ENCODE measurements at places on chromosomes 2 and 18.
A peak's percentile ranks its signal among the peaks of the same experiment; 100 is the strongest.

- no peak for DNase-seq
Observed at GRCh38 chr2:11976073-11976472, 229.6 kb downstream of the LPIN1 start.

- DNase-seq = peak; percentile 5
Observed at GRCh38 chr2:162233197-162233596, 10.0 kb downstream of the FAP start.

DNA sequence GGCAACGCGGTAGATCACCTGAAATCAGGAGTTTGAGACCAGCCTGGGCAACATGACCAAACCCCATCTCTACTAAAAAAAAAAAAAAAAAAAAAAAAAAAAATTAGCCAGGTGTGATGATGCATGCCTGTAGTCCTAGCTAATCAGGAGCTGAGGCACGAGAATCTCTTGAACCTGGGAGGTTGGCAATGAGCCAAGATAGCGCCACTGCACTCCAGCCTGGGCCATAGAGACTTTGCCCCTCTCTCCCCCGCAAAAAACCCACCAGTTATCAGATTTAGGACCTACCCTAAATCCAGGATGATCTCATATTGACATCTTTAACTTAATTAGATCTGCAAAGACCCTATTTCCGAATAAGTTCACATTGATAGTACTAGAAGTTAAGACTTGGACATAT, 29.2 kb upstream of the LDAH start:
- DNase-seq = no peak

GRCh38 chr2:231644426-231644825, 51.8 kb downstream of the TEX44 start:
- DNase-seq = no peak

- DNase-seq = no peak
Observed at GRCh38 chr2:38203446-38203810, 127.5 kb upstream of the CYP1B1 start.

- no peak for DNase-seq
Observed at GRCh38 chr2:197358931-197359330, 48.4 kb upstream of the ANKRD44 start.

DNA sequence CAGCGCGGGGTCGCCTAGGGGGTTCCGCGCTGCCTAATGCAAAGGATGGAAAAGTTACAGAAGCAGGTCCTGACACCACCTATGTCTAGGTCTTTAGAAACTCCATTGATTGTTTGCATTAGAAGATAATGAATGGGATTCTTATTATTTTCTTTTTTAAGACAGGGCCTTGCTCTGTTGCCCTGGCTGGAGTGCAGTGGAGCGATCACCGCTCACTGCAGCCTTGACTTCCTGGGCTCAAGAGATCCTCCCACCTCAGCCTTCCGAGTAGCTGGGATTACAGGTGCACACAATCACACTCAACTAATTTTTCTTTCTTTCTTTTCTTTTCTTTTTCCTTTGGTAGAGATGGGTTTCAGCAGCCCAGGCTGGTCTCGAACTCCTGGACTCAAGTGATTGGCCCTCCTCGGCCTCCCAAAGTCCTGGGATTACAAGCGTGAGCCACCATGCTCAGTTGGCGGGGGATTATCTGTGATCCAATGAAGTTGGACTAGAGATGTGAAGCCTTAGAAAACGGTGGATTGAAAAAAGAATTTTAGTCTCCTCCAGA, 761 bp upstream of the IDH1 start:
- DNase-seq = no peak

DNA sequence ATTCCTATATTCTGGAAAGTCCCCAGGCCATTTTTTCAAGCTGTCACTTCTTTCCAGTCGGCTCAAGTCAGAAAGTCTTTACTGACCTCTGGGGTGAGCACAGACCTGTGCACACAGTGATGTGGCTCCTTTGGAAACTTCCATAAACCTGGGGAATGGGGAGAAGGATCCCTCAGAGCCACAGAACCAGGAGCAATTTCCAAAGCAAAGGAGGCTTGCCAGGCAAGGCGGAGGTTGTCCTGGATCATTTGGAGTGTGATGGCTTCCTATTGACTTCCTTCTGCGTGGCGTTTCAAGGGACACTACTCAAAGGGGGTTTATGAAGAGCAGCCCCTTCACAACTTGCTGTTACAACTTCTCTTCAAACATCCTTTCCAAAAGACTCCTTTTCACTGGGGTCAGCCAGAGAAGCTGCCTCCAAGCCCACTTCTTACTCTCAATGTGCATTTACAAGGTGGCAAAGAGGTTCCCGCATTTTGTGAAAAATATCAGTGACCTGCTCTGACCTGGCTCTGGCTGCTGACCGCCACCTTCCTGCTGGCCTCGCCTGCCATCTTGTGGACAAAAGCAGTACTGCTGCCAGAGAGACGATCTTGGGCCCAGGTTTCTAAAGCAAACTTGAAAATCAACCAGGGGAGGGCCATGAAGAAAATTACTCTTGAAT, 18.2 kb upstream of the TMEM247 start:
- DNase-seq = peak; percentile 83

GRCh38 chr2:150154308-150154797, 333.1 kb downstream of the RND3 start:
- no peak for DNase-seq

DNA sequence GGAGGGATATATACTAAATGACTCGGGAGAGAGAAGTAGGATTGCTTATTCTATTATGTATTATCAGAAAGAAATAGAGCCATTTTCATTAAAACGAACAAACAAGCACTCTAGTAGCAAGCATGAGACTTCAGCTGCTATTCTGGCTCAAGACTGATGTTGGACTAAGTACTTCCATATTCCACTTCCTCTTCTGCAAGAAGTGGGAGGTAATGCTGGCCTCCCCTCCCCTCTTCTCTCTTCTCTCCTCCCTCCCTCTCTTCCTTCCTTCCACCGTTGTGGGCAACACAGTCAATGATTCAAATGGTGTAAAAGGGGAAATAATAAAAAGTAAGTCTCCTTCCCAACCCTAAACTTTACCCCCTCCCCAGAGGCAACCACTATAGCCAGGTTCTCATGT, 62.6 kb downstream of the EMX1 start:
- DNase-seq = peak; percentile 76

DNA sequence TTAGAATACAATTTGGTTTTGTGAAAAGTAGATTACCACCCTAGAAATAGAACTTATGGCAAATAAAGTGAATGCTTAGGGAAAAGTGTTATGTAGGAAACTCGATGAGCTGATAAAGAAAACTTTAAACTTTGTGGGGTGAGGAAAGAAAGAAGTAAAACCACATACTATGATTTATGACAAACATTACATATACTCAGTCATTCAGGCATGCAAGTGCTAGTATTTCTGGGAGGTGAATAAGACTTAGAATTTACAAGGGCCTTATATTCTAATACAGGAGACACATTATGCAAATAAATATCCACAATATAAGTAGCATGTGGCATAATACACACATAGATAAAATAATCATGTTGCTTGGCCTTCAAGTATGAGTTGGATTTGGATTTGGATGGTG, 618.1 kb downstream of the XIRP2 start:
- no peak for DNase-seq

GRCh38 chr2:151760139-151760650, 25.9 kb upstream of the NEB start:
- DNase-seq = no peak

- DNase-seq = peak; percentile 61
Observed at GRCh38 chr2:127857265-127857808, 618 bp downstream of the POLR2D start.

DNA sequence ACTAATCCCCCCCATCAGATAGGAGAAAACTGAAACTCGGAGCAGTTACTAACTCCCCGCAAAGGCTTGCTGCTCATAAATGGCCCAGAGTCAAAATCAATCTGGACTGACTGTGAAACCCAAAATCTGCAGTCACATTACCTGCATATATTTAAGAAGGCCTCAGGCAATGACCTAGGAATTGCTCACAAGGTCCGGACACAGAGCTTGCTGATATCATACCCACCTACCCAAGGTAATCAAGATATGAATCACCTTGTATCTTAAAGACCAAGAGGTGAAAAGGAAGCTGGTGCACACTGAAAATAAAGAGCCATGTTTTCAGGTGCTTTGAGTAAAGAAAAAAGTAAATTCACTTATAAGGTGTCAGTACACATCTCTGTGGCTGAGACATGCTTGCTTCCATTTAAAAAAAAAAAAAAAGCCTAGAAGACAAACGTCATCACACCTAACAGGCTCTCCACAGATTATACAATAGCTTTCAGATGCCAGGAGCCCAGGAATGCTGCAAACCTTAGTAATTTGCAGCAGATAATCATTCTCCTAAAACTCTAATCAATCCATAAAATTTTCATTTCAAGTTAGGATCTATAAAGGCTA, 195.4 kb downstream of the ZEB2 start:
- no peak for DNase-seq

GRCh38 chr2:3785220-3785889, 82.0 kb downstream of the DCDC2C start:
- DNase-seq = no peak

- no peak for DNase-seq
Observed at GRCh38 chr2:239625971-239626734, 225.3 kb upstream of the HDAC4 start.

GRCh38 chr2:177556153-177556552, 163.6 kb downstream of the AGPS start:
- no peak for DNase-seq

GRCh38 chr2:126979039-126980003, 80.6 kb downstream of the TEX51 start:
- DNase-seq = no peak

DNA sequence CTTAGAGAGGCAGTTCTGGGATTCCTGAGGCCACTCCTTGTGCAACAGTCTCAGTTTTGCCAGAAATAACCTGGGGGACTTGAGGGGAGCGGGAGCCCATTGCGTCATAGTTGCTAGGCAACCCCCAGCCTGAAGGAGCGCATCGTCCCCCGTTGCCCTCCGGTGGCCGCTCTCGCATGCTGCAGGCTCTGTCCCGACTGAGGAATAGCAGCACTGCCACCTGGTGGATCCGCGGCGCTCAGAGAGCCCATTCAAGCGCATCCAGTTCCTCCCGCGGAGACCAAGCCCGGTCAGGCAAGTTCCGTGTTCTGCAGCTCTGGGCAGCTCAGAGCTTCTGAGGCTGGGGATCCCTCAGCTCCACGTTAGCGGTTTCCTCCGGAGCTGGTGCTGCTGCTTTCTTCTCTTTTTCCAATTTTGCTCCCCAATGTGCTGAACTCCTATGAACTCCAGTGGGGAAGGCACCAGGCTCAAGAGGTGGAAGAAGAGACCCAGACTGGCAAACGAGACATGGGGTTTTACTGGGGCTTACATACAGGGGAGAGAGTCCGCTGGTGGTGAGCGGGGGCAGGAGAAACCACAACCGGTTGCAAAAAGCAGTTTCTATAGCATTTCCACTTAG, 15.1 kb downstream of the SLC4A3 start:
- DNase-seq = peak; percentile 98

GRCh38 chr2:8265476-8266226, 416.2 kb upstream of the ID2 start:
- no peak for DNase-seq

- DNase-seq = no peak
Observed at GRCh38 chr18:73381016-73381698, 513.4 kb upstream of the NETO1 start.

- DNase-seq = peak; percentile 93
Observed at GRCh38 chr2:197145471-197146056, 165.0 kb downstream of the ANKRD44 start.

DNA sequence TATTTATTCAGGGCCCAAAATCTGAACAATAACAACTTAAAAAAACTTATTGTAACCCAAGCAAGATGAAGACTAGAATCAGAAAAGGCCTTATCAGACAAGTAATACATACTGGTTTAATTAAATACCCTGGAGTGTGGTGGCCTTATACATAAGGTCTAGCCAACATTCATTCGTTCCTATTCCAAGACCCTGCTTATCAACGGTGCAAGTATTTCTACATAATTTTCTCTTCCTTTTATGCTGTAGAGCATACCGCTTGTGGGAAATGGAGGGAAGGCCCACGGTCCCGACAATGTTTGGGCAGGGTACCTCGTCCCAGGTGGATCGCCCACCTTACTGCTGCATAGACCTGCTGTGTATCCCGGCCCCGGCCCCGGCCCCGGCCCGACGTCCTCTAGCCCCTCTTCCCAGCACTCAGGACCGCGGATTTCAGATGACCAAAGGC, 708 bp downstream of the ZNF24 start:
- peak; percentile 22 for DNase-seq

GRCh38 chr18:42112657-42113420, 157.8 kb downstream of the PIK3C3 start:
- peak; percentile 26 for DNase-seq

GRCh38 chr2:211204456-211204855, 648.1 kb downstream of the CPS1 start:
- DNase-seq = no peak

GRCh38 chr2:59585655-59586054, 967.8 kb downstream of the BCL11A start:
- no peak for DNase-seq

GRCh38 chr18:69934601-69935265, 12.9 kb downstream of the CD226 start:
- no peak for DNase-seq

GRCh38 chr18:73948497-73948896, 199.1 kb downstream of the FBXO15 start:
- DNase-seq = no peak

- DNase-seq = peak; percentile 7
Observed at GRCh38 chr2:219661197-219661954, 33.9 kb downstream of the SLC4A3 start.

- peak; percentile 57 for DNase-seq
Observed at GRCh38 chr2:53913721-53914120, 54.0 kb upstream of the GPR75 start.

GRCh38 chr2:2719781-2720180, 388.7 kb upstream of the MYT1L start:
- no peak for DNase-seq

GRCh38 chr2:67667054-67667908, 270.1 kb downstream of the ETAA1 start:
- DNase-seq = no peak

DNA sequence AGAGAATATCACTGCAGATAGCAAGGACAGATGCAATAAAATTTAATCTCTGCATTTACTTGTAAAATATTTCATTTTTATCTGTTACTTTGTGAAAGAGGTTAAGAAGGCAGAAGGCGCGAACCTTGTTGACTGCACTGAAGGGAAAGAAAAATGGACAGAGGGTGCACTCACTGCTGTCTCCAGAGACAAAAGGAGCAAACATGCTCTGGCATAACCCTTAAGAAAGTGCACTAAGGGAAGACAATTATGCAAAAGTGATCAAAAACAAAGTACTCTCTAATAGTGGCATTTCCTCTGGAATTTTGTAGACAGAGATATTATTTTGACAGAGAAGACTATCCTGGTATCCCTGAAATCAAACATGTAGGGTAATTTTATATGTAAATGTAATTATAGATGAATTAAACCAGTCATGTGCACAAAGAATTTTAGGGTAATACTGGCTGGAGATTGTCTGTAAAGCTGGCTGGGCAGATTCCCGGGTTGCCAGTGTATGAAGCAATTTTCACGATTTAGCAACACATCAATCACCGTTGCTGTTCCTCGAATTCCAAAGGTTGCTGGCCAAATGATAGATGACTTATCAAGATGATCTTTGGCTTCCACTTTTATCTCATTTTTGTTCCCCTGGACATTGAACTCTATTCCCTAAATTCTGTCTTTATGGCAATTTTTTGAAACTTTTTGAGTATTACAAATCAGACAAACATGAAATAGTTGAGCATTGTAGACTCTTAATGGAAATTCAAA, 1176.9 kb downstream of the SUCLG1 start:
- DNase-seq = no peak

GRCh38 chr2:151381266-151381665, 23.9 kb downstream of the TNFAIP6 start:
- DNase-seq = no peak

Measured in hematopoietic multipotent progenitor cell treated with erythropoietin and hydrocortisone succinate and interleukin-3 and kit ligand, for 4 days (in vitro differentiated cells).